ENCODE measurements at places on chromosomes 4 and X. TPM values are rescaled to one million over a fixed set of nuclear protein-coding genes. Genes with fewer than 3 reads are reported as not detected.

RAB41 gene
- not detected for total RNA-seq

DNAAF6 gene
- total RNA-seq = 2.9 TPM

XAGE2 gene
- total RNA-seq = 9.1 TPM

INTS6L gene
- total RNA-seq = 21.0 TPM

GCNA gene
- total RNA-seq = 5.1 TPM

HSD17B10 gene
- total RNA-seq = 31.9 TPM

FAM9C gene
- not detected for total RNA-seq

XAGE1A gene
- not detected for total RNA-seq

FRMD7 gene
- not detected for total RNA-seq

RAP1GDS1 gene
- total RNA-seq = 36.2 TPM

ADH1A gene
- total RNA-seq = not detected

TBL1X gene
- 6.3 TPM for total RNA-seq

NPY1R gene
- total RNA-seq = 0.91 TPM

ADGRG2 gene
- not detected for total RNA-seq

FAM133A gene
- total RNA-seq = not detected

TMEM185A gene
- 15.6 TPM for total RNA-seq

GAGE12G gene
- total RNA-seq = not detected

RBMXL3 gene
- not detected for total RNA-seq

ZNF280C gene
- 2.8 TPM for total RNA-seq

FDCSP gene
- total RNA-seq = 0.51 TPM

CNKSR2 gene
- total RNA-seq = 14.5 TPM

TCEAL7 gene
- total RNA-seq = not detected

TEC gene
- 14.2 TPM for total RNA-seq

GPAT3 gene
- total RNA-seq = not detected

DDX60 gene
- 15.7 TPM for total RNA-seq

POU3F4 gene
- total RNA-seq = not detected

TBC1D9 gene
- total RNA-seq = 41.9 TPM

ODAPH gene
- total RNA-seq = not detected
